ENCODE measurements at places on chromosomes 3 and 15.

DNA sequence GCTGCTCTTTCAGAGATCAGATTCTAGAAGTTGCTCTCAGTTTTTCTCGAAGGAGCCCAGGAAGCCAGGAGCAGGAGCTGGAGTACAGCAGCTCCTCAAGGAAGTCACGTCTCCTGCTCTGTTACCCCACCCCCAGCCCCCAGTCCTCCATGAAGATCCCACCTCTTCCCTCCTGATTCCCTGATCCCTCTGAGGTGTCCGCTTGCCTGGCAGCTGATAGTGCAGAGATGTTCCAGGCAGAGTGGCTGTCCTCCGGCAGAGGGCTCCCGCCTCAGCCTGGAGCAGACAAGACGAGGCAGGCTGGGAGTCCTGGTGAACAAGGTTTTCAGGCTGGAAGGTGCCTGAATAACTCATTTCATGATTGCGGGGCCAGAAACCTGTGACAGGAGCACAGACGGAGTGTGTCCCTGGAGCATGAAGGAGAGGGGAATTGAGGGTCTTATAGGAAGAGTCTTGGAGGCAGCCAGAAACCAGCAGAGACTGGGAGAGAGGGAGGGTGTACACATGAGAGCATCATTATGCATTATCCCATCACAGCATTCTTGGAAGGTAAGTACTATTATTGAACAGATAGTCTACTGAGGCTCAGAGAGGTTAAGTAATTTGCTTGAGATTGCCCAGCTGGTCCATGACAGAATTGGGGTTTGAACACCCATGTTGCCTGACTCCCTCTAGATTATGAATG is 1.2 kb downstream of the HRH1 start:
- DNase-seq, result peak; percentile 4

DNA sequence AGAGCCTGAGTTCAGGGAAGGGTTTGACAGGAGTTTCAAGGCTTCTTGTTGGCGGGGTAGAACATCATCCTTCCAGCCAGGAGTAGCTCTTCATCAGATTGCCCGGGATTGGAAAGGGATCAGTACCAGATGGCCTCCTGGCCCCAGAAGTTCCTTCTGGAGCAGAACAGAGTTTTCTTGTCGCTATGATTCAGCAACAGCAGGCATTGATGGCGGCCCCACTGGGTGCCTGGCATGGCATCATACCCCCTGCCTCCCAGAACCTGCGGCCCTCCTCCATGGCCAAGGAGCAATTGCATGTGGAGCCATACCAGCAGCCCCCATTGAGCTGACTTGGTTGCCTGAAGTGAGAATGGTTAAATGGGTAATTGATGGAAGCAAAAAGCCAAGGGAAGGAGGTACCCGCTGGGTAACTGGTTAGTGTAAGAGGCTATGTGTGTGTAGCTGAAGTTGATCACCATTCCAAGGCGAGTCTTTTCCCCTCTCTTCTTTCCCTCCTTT is 305.6 kb downstream of the PTPRG start:
- no peak for DNase-seq

DNA sequence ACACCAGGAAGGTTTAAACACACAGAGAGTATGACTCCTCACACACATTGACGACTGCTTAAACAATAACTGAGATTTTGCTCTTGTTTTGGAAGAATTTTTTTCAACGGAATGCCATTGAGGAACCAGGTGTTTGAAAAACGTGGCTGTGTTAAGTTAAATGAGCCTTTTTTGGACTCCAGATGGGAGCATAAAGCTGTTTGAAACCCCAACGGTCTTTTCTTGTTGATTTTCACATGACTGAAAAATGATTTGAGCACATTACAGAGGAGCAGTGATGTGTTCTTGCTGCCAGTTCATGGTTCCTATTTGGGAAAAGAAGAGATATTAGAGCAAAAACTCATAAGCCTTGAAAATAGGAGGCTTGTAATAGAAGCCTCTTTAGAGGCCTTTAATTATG is 97.8 kb upstream of the SELENOK start:
- no peak for DNase-seq

DNA sequence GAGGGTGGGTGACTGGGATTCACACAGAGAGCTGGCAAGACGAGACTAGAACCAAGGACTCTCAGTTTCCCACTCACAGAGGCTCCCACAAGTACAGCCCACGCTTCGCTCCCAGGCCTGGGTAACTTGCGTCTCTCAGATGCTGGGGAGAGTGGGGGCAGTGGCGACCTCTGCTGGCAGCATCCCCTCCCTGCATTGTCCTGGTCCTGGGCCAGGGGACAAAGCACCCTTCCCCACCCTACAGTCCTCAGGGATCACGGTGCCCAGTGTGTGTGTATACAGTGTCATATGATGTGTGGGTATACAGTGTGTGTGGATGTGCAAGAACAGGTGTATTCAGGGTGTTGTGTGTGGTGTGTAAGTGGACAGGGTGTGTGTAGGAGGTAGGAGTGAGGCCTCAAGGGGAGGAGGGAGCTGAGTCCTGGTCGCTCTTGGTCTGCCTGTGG is 12.8 kb downstream of the VILL start:
- DNase-seq, result peak; percentile 67

DNA sequence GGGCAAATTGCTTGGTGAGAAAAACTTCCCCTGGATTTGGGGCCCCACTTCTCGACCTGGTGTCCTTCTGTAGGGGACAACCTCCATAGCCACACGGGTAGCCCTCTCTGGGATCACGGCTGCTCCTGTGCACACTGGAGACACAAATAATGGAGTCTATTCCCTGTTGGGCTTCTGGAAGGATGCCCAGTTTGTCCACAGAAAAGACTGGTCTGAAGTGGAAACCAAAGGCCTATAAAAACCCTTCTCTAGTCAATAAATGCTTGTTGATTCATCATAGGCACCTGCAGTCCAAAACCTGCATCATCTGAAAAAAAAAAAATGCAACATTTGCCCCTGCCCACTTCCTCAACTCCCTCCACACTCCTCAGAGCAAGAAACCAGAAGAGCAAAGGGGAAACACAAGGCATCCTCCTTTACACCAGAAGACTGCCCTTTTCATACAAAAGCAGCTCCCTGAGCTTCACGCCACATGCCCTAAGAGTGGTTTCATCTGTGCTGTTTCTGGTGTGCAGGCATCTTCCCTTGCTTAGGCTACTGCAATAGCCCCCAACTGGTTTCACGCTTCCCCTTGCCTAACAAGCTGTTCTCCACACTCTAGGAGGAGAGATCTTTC is 36.3 kb downstream of the SRGAP3 start:
- DNase-seq, result no peak

DNA sequence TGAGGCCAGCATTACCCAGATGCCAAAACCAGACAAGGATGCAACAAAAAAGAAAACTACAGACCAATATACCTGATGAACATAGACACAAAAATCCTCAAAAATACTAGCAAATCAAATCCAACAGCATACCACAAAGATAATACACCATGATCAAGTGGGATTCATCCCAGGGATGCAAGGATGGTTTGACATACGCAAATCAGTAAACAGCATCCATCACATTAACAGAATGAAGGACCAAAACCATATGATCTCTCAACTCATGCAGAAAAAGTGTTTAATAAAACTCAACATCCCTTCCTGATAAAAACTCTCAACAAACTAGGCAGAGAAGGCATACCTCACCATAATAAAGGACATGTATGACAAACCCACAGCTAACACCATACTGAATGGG is 14.0 kb upstream of the PIAS1 start:
- no peak for DNase-seq

DNA sequence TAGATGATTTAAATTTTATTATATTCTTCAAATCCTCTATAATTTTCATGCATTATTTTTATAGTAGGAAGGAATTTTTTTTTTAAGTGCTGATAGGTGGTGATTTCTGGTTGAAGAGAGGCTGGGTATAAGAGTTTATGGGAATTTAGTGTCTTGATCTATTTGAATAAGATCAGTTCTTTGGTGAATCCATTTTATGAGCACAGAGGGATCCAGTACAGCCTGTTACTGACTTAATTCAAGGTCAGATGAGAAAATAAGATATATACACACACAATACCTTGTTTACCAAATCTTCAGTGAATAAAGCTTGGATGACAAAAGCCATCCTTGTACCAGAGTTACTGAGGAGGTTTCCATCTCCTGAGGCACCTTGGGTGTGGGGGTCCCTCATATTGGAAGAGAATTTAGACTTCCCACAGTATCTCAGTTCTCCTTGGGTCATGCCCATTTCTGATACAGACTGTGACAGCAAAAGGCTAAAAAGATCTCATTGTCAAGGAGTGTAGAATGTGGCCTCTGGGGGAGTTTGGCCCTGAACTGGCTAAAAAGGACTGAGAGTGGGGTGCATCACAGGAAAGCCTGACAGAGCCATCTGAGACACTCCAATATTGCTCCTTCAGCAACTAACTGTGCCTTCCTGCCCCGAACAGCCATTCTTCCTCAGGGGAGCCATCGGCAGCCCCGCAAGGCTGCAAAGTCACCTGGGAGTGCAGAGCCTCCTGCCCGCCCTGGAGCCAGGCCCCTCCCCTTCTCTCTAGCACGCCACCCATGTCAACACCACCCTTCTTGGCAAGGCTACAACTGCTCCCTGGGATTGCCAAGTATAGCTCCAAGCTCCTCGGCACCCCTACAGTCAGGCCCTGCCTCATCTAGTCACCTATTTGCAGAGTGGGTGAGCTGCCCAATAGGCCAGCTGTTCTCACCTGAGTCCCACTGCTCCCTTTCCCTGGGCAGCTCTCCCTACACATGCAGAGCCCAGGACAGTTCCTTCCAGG is 43.1 kb upstream of the HACD2 start:
- no peak for DNase-seq

- DNase-seq, result no peak
Observed at GRCh38 chr3:157147099-157147803, 12.7 kb downstream of the CCNL1 start.

GRCh38 chr15:33934921-33935320 is 33.4 kb upstream of the CHRM5 start:
- DNase-seq, result no peak
